ENCODE measurements at places on chromosomes 16 and 17. TPM values are rescaled to one million over a fixed set of nuclear protein-coding genes. Genes with fewer than 3 reads are reported as not detected.

Gene RPS6KB1
- 14.5 TPM for total RNA-seq

Gene FLOT2
- 108 TPM for total RNA-seq

Gene MT1E
- total RNA-seq: 306 TPM

Gene SKAP1
- total RNA-seq: 0.69 TPM

Gene ZFHX3
- 3.7 TPM for total RNA-seq

Measured in mammary microvascular endothelial cell (primary cell).